ENCODE measurements at places on chromosomes 3 and 15. TPM values are rescaled to one million over a fixed set of nuclear protein-coding genes. Genes with fewer than 3 reads are reported as not detected.

DNA sequence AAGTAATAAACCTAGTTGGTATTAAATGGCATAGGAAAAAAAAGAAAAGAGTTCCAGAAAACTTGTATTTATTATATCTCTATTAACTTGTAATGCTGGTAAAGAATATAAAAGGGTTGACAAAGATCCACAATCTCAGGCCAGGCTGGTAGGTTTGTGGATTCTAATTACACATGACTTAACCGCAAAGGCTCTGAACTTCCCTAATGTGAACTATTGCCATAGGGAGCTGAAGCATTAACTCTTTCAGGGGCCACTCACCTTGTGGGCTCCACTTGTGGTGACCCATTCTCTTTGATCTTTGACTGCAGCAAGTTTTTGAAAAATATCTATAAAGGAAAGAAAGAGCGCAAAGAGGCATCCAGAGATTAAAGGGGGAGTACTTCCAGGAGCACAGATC, 58.5 kb downstream of the NEK10 start:
- H3K36me3 ChIP-seq = no peaks in the 10 kb centered on the region
- H3K4me3 ChIP-seq = no peak overlapping the region
- no peaks in the 10 kb centered on the region for H3K27me3 ChIP-seq
- H3K4me1 ChIP-seq = no peaks in the 10 kb centered on the region

The FGD5 gene
- 5.0 TPM for total RNA-seq

DNA sequence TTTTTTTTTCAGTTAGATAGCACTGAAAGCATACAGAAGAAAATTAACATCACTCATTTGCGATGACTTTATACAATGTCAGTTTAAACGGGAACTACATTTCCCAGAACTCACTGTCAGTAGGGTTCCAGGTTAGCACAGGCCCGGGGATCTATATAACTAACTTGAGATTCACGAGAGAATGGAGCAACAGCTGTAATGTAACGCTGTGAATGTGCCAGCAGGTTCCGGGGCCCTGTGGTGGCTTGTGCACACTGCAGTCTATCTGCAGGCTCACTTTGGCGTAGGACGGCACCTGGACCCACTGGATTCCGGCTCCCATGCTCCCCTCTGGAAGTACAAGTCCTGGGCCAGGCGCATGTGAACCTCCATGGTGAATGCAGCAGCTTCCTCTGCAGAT, 19.4 kb downstream of the CCR1 start:
- H3K27ac ChIP-seq = no peak overlapping the region
- DNase-seq = no peak
- H3K27me3 ChIP-seq = no peaks in the 10 kb centered on the region
- H3K36me3 ChIP-seq = no peaks in the 10 kb centered on the region

DNA sequence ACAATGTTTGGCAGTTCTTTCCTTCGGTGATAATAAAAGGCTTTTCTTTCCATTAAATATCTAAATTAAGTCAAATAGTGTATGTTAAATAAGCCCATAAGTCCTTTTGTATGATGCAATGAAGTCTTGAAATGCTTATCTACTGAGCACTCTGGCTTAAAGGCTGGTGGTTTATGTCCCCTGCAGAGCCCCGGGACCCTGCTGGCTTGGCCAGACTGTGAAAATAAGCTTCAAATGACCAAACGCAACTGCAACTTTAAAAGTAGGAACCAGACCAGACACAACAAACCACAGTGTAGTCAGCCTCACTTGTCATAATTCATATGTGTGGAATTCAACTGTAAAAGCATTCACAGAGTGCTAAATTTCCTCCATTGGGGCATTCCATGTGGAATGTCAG, 72.5 kb downstream of the FOXP1 start:
- H3K36me3 ChIP-seq = no peaks in the 10 kb centered on the region
- DNase-seq = no peak
- no peak overlapping the region for H3K4me3 ChIP-seq
- H3K27ac ChIP-seq = no peak overlapping the region

All from gastrocnemius medialis (tissue), 4 donors.